Calu3 (cell line): ENCODE measurements at places on chromosomes 2 and 18. TPM values are rescaled to one million over a fixed set of nuclear protein-coding genes. Genes with fewer than 3 reads are reported as not detected.

Gene ANKRD62
- total RNA-seq, result not detected in 2 replicates

GRCh38 chr2:226115832-226116200 is 683.8 kb downstream of the IRS1 start:
- DNase-seq, result no peak

DNA sequence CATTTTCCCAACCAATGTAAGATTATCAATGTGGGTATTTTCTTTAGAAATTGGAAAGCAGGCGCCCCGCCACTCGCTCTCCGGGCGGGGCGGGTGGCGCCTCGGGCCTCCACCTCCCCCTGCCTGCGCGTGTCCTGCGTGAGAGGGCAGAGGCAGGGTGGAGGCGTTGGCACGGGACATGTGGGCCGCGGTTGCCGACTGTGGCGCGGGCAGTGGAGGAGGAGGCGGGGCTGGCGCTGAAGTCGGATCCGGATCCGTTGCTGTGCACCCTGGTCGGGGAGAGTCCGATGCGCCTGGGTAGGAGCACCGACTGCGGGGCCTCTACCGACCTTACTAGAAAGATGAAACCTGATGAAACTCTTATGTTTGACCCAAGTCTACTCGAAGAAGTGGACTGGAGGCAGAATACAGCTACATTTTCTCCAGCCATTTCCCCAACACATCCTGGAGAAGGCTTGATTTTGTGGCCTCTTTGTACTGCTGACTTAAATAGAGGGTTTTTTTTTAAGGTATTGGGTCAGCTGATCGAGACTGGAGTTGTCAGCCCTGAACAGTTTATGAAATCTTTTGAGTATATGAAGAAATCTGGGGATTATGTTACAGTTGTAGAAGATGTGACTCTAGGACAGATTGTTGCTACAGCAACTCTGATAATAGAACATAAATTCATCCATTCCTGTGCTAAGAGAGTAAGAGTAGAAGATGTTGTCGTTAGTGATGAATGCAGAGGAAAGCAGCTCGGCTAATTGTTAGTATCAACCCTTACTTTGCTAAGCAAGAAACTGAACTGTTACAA is 37.9 kb downstream of the PMS1 start:
- no peak for DNase-seq

DNA sequence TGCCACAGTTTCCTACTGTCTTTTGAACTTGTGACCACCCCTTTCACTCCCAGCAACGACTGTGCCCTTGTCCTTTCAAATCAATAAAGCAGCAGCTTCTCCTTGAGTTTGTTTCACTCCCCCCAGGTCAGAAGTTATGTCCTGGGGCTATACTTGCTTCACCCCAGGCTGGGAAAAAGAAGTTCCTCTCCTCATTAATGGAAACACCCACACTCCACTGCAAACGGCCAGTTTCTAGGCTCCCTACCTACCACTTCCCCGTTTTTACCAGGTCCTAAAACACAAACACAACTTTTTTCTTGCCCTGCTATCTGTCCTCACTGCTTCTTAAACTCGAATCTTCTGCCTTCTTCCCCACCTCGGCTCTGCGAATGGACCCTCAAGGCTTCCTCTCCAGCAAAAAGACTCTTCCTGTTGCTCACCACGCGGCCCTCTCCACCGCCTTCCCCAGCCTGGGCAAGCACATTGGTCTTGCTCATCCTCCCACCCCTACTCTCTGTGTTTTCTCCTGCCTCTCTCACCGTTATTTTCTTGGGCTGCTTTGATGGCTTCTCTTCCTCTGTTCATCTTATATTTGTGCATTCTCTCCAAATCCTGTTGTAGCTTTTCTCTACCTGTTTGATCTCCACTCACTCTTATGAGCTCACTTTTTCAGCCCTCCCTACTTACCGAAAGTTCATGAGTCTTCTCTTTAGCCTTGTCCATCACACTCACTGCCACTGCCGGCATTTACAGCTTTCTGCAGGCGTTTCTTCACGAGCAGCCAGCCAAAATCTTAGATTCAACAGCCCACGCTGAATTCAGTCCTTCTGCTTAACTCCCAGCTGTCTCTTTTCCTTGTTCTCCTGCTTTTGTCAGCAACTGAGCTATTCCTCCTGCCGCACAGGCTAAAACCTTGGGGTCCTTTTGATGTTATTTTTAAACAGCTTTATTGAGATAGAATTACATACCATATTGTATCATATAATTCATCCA is 7.0 kb upstream of the SP5 start:
- no peak for DNase-seq
